ENCODE measurements at places on chromosomes 16 and 17. TPM values are rescaled to one million over a fixed set of nuclear protein-coding genes. Genes with fewer than 3 reads are reported as not detected.

The KRTAP16-1 gene
- polyA plus RNA-seq = not detected

The SPN gene
- polyA plus RNA-seq = 1.0 TPM

The RNF157 gene
- polyA plus RNA-seq = 12.4 TPM

The FLYWCH2 gene
- polyA plus RNA-seq = 52.5 TPM

DNA sequence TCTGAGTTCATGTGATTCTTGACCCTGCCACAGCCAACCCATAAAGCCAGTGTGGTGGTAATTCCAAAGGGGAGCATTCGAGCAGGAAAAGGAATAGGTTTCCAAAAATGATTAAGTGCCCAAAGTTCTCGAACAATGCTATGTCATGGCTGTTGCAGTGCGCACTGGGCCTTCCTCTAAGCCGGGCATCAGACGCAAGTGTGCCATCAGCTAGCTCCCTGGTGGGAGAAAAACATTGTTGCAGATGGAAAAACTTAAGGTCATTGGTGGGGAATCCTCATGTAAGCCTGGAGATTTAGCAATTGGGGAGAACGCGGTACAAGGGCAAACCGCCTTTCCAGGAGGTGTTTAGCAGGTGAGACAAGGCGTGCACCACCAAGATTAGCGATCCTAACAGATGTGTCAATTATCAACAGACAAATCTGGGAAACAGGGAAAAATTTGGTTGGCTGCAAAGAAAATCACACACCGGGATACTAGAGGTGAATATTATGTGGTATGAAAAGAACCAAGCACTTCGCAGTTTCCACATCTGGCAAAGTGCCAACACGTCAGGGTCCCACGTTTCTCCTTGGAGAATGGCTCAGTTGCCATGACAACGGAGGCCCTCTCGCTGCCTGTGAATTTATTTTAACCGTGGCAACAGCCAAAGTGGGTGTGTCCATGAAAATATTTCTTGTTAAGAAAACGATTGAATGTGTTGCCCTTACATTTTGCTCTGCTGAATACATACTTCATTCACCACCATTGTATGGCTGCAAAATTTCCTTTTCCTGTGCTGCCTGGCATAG lies 118.5 kb upstream of the CACNG5 start:
- H3K27me3 ChIP-seq = no peaks in the 10 kb centered on the region
- H3K4me1 ChIP-seq = no peaks in the 10 kb centered on the region
- DNase-seq = no peak
- H3K36me3 ChIP-seq = no peaks in the 10 kb centered on the region

- no peak for DNase-seq
- H3K27me3 ChIP-seq = no peaks in the 10 kb centered on the region
- H3K4me3 ChIP-seq = no peak overlapping the region
- H3K4me1 ChIP-seq = no peaks in the 10 kb centered on the region
- no peak overlapping the region for H3K27ac ChIP-seq
- H3K36me3 ChIP-seq = peaks cover 14% of the 10 kb centered on the region
Measured at GRCh38 chr17:37098910-37099664, 150.3 kb downstream of the AATF start.

DNA sequence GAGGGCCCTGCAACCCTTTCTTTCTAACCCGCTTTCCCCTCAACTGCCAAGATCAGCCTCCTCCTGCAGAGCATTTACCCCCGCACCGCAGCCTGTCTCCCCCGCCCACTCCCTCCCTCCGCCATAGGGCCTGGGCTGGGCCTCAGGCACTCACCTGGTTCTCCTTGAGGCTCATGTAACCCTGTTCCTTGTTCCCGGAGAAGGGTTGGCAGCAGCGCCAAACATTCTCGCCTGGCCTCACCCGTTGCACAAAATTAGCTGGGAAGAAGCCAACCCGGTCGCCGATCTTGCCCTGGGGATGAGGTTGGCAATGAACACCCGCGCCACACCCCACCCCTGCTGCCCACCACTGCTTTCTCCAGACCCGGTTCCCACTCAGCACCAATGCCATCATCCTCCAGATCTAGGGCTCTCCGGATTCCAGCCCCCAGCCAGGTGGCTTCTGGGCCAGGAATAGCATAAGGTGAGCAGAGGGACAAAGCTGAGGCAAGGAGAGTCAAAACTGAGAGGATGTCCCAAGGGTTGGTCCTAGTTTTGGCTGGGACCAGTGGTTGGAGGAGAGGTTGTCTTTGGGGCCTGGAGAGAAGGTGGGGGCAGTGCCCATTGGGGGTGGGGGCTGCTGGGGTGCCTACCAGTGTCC lies 12.8 kb downstream of the STAC2 start:
- no peaks in the 10 kb centered on the region for H3K27me3 ChIP-seq
- H3K4me1 ChIP-seq = no peaks in the 10 kb centered on the region
- H3K4me3 ChIP-seq = no peak overlapping the region
- no peaks in the 10 kb centered on the region for H3K36me3 ChIP-seq
- no peak for DNase-seq

DNA sequence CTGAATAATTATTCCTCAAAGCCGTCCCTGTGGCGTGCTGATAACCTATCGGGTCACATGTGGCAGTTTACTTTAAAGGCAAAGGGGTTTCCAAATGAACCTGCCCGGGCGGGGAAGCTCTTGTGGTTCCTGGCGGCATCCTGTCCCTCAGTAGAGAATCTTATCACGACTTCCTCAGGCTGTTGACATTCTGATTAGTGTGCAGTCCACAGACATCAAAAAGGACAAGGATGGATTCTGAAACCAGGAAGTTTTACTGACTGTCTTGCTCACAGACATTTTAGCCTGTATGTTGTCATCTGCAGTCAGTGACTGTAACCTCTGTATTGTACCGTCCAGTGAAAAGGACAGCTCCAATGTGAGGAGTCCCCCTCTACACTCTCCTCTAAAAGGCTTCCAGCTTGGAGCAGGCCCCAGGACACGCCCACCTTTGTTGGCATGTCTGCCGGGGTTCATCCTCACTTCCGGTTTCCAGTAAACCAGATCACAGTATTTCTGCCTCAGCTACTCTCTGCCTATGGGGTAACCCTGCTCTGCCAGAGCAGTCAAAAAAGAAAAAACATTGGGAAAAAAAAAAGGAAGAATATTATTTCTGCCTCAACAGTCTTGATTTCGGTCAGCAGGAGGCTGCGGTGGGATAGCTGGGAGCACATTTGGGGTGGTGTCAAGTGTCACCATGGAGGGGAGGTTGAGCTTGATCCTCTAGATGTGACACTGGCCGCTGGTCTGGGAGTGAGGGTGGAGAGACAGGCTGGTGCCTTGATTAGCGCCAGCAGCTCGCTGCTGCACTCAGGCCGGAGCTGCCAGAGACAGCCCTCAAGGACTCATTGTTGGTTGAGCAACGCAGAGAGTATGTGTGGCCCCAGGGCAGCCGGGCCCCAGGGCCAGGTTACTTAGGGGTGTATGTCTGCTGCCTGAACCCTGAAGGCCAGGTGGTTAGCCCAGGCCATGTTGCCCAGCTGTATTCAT lies 89.0 kb upstream of the DNAH17 start:
- no peaks in the 10 kb centered on the region for H3K36me3 ChIP-seq
- no peak for DNase-seq
- H3K4me1 ChIP-seq = peaks cover 6% of the 10 kb centered on the region
- no peaks in the 10 kb centered on the region for H3K27me3 ChIP-seq
- H3K27ac ChIP-seq = peak overlapping the region; percentile 11
- H3K4me3 ChIP-seq = no peak overlapping the region

DNA sequence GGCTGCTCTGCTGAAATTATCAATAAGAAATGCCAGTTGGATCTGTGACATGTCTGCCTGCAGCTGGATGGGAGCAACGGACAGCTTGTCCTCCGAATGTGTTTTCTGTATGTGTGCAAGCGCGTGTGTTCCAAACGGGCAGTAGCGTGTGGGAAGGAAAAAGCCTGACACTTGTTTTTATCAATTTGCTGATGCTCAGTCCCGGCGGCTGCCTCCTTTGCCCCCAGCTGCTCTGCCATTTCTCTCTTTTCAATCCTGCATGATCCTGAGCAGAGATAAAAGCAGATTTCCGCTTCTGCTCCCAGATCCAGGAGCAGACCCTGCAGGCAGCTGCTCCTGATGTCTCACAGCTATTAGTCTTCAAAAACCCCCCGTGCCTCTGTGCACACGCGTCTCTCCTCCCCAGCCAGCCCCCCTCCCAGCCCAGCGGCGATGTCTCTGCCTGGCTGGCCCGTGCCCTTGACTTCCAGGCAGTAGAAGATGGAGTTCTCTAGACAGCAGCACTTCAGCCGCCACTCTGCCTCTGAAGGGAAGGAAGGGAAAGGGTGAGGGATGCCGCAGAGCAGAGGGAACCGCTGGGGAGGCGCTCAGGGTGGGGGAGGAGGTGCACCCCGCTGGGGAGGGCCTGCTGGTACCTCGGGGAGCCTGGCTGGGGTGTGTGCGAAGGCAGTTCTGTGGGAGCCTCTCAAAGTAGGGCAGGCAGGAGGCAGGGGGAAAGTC lies 4.1 kb downstream of the PRCD start:
- no peak overlapping the region for H3K27ac ChIP-seq
- no peak overlapping the region for H3K4me3 ChIP-seq
- H3K4me1 ChIP-seq = no peaks in the 10 kb centered on the region

- no peaks in the 10 kb centered on the region for H3K27me3 ChIP-seq
- H3K4me1 ChIP-seq = no peaks in the 10 kb centered on the region
- no peaks in the 10 kb centered on the region for H3K36me3 ChIP-seq
- no peak overlapping the region for H3K27ac ChIP-seq
Measured at GRCh38 chr17:12631076-12631475, 34.6 kb upstream of the MYOCD start.

DNA sequence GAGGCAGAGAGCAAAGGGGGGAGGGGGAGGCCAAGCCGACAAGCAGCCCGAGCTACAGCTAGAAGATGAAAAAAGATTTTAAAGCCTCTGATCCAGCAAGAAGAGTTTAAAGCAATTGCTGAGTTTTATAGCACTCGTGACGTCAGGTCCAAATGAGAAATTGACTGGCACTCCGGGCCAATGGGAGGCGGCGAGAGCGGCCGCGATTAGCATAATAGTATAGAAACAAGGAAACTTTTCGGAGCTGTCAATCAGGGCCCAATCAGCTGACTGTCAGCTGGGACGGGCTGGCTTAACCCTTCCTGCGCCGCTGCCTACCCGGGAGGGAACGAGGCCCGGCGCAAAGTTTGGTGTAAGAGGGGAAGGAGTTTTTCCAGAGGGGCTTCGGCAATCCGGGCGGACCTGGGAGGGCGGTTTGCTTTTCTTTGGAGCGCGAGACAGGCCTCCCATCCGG lies at the start of gene MAF:
TSS of gene MAF (minus strand) at position 100 of the 454 bp plus-strand sequence. CDS start 835 bp downstream, outside the sequence.
- H3K27me3 ChIP-seq = no peaks in the 10 kb centered on the region
- peak within 1 kb of the TSS; percentile 98 for H3K27ac ChIP-seq
- H3K36me3 ChIP-seq = no peaks in the 10 kb centered on the region
- H3K4me1 ChIP-seq = peaks cover 2% of the 10 kb centered on the region
- peak; percentile 98 for DNase-seq

DNA sequence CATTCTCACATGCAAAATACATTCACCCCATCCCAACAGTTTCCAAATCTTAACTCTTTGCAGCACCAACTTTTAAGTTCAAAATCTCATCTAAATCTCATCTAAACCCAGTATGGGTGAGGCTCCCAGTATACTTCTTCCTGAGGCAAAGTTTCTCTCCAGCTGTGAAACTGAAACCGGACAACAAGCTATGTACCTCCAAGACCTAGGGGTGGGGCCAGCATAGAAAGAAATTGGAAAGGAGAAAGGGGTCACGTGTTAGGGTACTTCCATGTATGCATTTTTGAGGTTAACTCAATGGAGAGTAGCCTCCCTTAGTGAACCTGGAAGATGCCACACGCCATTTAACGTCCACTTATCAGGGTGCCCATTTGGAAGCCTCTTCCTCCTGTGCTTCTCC lies 23.9 kb upstream of the LRRC75A start:
- no peaks in the 10 kb centered on the region for H3K36me3 ChIP-seq
- no peaks in the 10 kb centered on the region for H3K27me3 ChIP-seq
- H3K4me1 ChIP-seq = no peaks in the 10 kb centered on the region
- DNase-seq = no peak
- no peak overlapping the region for H3K27ac ChIP-seq

GRCh38 chr17:36742267-36743000 lies 141.1 kb downstream of the MRM1 start:
- no peak overlapping the region for H3K4me3 ChIP-seq
- H3K27me3 ChIP-seq = no peaks in the 10 kb centered on the region
- DNase-seq = no peak

DNA sequence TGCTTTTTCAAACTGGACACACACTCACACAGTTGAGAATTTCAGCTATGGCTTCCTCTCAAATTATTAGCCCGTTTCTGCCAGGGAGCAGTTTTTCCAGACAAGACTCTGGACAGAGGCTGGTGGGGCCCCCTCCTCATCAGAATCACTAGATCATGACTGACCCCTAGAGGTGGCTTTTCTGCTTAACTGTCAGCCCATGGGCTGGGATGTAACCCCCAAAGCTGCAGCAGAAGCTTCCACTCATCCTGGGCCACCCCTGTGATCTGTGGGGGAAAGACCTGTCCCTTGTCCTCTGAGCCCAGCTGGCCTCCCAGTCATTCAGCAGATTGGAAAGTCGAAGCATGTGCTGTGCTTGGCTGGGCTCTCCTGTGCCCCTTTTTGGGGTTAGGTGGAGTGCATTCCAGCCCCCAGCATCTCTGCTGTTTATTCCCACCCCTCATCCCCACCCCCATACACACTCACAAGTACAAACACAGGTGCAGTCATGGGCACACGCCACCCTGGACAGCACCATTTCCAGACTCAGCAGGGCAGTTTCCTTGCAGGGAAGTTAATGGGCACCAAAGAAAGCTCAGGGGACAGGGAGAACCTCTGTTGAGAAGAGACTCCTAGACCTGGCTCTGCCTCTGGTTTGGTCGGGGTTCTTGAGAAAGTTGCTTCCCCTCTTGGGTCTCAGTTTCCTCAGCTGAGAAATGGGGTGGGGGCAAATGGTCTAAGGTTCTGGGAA lies 77.6 kb upstream of the RBL2 start:
- H3K36me3 ChIP-seq = no peaks in the 10 kb centered on the region
- H3K4me3 ChIP-seq = no peak overlapping the region
- H3K27ac ChIP-seq = no peak overlapping the region
- H3K4me1 ChIP-seq = no peaks in the 10 kb centered on the region
- no peak for DNase-seq

Data from kidney (tissue), 22 donors.